ENCODE measurements at places on chromosomes 4 and X.
A peak's percentile ranks its signal among the peaks of the same experiment; 100 is the strongest.

DNA sequence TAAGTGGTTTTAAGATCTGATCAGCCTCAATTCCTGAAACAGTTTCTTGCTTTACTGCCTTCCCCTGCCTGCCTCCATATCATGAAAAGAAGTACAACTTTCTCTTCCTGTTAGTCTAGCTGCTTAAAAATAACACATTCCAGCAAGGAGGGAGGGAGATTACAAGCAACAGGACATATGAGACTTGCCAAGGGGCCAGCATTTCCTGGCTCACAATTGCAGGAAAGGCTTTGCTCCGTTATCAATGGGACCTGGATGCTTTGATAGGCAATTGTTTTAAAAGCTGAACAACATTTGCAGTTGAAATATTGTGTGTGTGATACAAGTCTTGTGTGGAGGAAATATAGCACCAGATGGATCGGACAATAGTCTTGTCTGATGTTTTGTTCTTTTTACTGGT is 425.0 kb downstream of the FAT4 start:
- DNase-seq = no peak

GRCh38 chr4:72569719-72570235 is 756 bp upstream of the ADAMTS3 start:
- no peak for DNase-seq

DNA sequence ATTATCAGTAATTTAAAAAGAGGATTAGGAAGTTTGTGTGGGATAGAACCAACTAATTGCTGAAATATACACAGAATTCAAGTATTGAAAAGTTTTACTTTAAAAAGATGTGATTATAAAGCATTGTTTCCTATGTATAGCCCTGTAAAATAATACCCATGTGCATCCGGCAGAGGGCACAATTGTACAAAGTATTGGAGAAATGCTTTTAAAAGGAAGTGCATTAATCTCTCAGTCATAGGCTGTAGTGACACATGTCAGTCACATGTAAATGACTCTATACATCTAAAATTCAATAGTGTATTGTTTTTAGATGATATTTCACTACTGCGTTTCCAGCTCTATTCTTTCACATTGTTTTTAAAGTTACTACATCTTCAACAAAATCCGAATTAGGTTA is 9.7 kb upstream of the GEMIN8 start:
- DNase-seq = no peak

DNA sequence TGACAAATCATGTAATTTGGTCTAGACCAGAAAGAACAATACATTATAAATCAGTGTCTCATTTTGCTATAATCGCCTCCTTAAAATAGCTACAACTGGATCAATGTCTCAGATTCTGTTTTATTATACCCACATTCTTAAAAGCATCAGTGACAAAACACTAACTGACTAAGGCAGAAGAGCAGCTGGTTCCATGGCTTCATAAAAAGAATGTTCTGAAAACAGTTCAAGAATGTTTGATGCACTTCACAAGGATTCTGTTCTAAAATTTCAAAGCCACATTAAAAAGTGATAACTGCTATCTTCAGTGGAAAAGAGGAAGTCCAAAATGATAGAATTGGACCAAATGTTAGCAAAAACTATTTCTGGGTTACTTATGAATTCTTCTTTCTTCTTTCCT is 69.8 kb downstream of the COL25A1 start:
- DNase-seq = no peak

DNA sequence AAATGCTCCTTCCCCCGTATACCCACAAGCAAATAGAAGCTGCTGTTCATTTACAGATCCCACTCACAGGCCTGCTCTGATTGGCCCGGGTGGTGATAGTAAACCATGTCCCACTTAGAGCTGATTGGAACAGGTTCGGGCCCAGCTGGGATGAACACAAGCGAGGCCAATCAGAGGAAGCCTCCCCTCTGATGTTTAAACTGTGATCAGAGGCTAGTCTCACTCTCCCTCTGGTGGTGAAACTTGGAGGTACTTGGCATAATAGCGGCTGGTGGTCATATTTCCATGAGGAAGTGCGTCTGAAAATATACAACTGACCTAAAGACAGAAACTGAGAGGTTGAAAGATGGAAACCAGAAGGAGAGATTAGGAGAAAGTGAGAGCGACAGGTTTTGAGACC is 51.5 kb upstream of the TRPC3 start:
- peak; percentile 4 for DNase-seq

DNA sequence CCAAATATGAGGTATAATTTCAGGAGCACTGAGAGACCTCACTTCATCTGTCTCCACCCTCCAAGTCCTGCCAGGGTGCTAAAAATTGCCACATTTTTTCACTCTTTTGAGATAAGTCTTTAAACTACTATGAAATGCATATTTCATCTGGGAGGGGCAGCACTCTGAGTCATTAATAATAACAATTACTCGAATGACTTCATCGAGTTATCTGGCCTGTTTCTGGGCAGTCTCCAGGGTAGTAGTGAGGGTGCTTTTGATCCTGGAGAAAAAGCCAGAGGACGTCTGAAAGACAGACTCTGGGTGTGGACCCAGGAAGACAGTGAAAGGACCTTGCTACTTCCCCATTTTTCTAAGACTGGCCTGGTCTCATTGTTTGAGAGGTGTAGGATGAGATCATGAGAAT is 42.3 kb upstream of the SRD5A3 start:
- no peak for DNase-seq

DNA sequence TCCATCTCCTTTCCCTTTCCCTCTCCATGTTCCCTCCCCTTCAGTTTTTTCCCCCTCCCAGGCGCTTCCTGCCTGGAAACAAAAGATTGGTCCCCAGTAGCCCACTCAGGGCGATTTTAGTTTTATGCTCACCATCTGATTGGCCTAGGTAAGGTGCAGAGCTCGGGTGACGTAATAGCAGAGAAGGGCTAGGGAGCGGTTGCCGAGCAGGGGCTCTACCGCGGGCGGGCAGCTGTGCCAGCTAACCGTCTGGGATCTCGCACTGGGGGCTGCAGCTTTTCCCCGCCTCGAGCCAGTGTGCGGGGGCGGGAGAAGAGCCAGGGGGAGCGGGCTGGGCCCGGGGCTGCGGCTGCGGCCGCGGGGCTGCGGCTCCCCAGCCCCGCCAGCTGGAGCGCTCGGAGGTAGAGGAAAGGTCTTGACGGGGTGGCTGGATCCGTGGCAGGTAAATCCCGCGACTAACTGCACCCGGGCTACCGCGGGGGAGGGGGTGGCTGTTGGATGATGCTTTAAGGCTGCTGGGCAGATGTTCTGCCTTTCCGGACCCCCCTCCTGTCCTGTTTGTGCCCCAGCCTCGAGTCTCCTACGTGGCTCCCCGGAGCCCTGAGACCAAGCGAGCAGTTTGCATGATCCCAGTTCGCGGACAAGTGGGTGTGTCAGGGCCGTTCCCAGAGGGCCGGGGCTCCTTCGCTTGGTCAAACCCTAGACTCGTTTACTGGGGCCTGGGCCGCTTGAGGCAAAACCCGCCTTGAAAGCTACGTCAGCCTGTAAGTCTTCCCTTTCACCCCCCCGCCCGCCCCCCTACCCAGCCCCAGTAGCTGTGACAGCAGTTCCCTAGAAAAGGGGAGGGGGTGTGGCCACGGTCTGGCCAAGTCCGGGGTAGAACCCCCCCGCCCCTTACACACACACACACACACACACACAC is at the start of gene PAK3:
PAK3 (plus strand) TSS at position 218 of the 922 bp plus-strand sequence. CDS start 26,913 bp downstream, outside the sequence.
- DNase-seq = no peak

GRCh38 chr4:141352331-141352730 is 131.6 kb downstream of the ZNF330 start:
- DNase-seq = no peak

DNA sequence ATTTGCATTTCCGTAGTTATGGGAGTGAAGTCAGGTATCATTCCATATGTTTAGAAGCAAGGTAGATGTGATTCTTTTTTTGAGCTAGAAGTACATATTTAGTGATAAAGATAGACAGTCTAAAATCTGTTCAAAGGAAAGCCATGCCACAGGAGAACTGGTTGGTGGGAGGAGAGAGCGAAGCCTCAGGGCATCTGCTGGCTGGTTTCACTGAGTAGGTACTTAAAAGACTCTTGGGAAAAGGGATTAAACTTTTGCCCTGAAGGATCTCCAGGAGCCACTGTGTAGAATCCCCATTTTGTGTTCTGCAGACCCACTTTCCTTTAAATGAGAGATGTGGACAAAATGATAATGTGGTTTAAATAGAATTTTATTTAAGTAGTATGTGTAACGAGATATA is 89.6 kb downstream of the SHROOM2 start:
- DNase-seq = no peak

DNA sequence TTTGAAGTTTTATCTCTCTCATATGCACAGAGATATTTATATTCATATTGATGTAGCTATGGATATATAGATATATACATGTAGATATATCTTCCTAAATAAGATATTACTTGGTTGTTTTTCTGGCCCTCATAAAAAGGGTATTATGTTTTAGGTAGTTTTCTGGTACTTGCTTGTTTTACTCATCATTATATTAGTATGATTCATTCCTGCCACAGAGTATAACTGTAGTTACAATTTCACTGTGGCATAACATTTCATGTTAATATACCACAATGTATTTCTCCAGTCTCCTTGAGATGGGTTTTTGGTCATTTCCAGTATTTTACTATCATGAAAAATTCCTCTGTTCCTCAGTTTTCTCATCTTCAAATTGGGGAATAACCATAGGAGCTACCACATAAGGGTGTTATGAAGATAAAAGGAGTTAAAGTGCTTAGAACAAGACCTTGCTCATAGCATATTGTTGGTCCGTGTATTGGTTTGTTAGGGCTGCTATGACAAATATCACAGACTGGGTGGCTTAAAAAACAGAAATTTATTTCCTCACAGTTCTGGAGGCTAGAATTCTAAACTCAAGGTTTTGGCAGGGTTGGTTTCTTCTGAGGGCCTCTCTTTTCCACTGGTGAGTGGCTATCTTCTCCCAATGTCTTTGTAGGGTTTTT is 129.7 kb downstream of the TMEM164 start:
- DNase-seq = no peak

GRCh38 chr4:169032883-169033645 is 23.0 kb upstream of the CBR4 start:
- no peak for DNase-seq

DNA sequence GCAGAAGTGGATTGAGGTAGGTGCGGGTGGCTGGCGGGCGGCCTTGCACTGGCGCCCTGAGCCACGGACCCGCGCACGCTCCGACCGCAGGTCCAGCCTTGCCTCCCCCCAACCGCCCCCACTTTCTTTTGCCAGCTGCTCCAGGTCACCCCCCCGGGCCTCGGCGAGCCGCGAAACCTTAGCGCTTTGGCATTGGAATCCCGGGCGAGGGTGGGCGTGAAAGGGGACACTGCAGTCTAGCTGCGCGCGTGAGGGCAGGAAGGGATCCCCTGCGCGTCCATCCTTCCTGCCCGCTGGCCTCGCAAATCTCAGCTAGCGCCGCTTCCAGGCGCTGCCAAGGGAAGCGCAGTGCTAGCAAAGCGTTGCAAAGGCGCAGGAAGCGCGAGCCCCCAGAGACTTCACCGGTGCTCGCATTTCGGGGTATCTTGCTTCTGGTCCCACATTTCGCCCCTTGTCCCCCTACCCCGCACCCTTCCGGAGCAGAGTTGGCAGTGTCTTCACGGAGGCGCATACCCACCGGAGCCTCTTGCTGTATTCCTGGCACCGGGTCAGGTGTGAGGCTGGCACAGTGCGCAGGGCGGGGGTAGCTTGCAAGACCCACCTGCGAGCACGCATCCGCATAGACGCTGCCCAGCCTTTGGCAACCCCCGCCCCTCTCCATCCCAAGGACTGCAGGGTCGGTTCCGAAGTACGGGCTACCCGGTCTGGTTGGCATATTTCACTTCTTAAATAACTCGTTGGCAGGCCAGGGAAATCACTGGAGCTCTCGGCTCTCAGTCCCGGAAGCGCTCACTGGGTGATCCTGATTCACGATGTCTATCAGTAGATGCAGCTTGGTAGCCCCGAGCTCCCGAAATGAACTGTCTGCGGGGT is 104.4 kb downstream of the UCHL1 start:
- peak; percentile 19 for DNase-seq

DNA sequence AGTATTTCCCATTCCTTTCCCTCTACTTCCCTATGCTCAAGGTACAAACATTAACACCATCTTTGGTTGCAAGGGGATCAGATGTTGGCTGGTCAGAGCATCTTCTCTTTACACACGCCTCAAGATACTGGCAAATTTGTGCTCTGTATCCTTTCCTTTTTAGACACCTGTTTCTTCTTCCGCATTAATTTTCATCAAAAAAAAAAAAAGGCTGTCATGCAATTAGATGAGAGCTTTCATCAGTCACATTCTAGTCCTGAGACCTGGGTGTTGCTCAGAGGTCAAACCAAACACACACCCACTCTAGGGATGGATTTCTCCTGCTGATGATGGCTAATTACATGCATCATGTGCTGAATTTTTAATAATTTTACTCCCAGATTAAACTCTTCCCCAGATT is 2.0 kb downstream of the RELL1 start:
- no peak for DNase-seq

- DNase-seq = no peak
These were observed 35.2 kb downstream of the ARL9 start for GRCh38 chr4:56540826-56541225.

- DNase-seq = no peak
These were observed 117.0 kb downstream of the CHRDL1 start for GRCh38 chrX:110678591-110678990.

DNA sequence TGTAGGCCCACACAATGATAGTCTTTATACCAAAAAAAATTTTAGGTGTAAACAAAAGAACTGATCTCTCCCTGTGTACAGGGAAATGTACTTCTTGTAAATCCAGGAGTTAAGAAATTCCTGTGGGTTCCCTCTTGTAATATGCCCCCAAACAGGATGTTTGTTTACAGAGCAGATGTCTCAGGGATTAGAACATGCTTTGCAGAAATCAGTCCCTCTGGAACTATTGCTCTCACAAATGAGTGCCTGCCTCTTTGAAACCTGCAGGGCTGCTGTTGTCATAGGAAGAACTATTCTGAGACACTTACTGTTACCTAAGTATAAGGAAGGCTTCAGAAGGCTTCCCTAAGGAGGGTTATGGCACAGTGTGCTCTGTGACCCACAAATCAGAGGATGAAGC is 35.6 kb downstream of the PAK3 start:
- DNase-seq = no peak

DNA sequence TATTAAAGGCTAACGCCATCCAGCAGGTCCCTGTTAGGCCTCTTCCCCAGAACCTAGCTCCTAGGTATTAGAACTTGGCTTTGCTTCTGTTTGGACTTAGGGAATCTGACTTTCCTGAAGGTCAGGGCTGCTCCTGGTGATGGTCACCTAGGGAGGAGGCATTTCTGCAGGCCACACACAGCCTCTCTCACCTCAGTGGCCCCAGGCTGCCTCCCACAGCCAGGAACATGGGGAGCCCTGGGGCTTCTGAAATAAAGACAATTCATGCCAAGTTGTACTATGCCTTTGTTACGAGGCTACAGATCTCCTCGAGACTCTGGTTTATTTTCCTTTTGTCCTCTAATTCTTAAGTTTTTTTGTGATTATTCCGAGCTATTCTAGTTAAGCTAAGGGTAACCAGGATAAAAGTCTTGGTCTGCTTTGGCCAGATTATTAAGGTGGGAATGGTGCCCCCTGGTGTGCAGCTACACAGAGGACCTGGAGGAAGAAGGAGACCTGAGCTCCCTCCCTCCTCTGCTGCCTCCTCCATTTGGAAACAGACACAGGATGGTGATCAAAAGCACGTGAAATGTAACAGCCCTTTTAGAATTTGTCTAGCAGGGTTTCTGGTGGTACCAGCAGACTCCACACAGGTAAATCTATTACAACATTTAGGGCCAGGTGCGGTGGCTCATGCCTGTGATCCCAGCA is 131.0 kb downstream of the DCLK2 start:
- DNase-seq = peak; percentile 33
